ENCODE measurements at places on chromosomes 6 and 20.
A peak's percentile ranks its signal among the peaks of the same experiment; 100 is the strongest.

DNA sequence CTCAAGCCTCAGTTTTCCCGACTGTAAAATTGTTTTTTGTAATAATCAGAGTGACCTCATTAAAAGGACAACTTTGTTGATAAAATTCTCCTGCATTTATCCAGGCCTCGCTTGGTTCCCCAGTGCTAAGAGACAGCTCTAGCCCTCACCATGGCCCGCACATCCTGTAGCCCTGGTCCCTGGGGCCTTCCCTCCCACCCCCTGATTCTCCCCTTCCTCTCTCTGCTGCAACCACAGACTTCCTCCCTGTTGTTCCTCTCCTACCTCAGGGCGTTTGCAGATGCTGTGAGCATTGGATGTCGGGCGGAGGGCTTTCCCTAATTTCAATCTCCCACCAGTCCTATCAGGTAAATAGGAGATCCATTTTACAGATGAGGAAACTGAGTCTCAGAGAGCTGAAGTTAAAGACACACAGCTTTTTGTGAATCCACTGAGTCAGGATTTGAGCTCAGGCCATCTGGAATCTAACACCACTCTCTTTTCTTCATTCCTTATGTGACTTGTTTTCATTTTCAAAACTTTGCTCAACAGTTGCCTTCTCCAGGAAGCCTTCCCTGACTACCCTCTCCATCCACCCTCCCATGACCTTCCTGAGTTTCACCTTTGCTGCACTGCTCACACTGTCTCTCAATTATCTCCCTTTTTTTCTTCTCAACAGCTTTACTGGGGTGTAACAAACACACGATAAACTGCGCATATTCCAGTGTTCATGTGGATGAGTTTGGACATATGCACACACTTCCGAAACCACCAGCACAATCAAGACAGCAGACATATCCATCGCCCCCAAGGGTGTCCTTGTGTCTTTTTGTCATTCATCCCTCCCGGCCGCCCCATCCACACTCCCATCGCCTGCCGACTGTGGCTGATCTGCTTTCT, 107.1 kb downstream of the CEBPB start:
- DNase-seq, result no peak

DNA sequence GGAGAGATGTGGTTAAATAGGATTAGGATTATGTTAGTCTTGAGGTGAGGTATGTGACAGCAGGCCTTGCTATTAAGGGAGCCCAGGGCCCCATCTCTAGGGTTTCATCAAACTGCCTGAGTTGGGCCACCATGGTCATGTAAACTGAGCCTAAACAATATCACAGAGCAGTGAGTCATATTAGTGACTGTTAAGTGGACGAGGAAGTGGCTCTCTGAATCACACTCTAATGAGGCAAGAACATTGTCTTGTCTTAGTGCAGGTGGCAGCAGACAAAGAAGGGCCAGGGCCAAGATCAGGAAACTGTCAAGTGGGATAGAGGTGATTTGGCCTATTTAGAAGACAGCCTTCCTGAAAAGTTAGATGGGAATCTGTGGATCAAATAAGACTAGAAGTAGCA, 23.1 kb downstream of the ENPP3 start:
- no peak for DNase-seq

GRCh38 chr6:29211488-29211887, 40.8 kb downstream of the OR2J2 start:
- no peak for DNase-seq

GRCh38 chr6:83378621-83379388, 52.0 kb downstream of the ME1 start:
- DNase-seq, result no peak

DNA sequence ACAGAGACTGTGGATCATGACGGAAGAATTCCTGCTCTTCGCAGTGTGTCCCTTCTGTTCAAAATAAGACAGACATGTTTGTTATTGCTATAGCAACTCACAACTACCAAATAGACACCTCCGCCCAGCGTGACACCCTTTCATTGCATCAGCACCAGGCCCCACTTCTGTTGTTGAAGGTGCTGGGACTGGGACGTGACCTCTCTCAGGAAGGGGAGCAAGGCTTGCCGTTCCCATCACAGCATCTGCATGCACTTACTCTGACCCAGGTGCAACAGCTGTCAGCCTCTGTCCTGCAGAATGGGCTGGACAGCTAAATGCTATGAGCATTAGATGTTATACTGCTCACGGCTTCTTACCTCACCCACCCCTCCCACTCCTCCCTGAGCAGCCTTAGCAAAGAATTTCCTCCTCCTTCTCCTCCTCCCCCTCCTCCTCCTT, 94.1 kb downstream of the DACT2 start:
- DNase-seq, result no peak

DNA sequence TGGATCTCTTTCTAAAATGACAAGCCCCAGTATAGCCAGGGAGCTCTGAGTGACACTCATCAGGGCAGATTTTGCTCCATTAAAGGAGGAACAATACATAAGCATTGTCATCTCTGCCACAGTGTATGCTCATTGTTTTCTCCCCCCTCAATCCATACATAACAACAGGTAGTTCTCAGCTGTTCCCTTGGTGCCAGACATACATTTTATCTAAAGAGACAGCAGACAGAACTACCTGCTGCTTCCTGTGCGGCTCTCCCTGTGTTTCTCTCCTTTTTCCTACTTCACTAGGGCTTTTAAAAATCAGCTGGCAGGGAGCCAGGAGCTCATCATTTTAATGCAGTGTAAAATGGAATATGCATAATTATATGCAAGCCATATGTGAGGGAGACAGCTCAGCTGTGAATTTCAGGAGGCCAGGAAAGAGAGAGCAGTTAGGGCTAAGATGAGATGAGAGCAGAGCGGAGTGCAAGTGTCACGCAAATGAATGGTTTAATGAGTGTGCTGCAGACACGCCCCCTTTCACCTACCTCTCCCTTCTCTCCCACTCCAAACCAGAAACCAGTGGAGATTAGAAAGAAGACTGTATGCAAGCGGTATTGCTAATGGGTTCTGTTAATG, 96.0 kb downstream of the SOBP start:
- DNase-seq, result no peak

DNA sequence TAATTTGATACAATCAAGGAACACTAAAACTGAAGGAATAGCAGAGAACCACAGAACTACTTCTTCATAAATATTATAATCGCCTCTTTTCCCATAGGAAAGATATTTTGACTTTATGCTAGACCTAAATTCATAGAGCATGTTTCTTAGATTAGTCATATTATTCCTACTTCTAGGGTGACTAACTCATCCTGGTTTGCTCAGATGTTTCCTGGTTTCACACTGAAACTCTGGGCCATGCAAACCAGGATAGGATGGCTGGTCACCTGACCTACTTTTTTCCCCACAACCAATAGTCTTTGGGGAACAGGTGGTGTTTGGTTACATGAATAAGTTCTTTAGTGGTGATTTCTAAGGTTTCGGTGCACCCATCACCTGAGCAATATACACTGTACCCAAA, 42.8 kb downstream of the MMS22L start:
- DNase-seq, result no peak

GRCh38 chr20:64176971-64177370, 12.7 kb downstream of the MYT1 start:
- DNase-seq, result no peak

GRCh38 chr6:1840491-1841121, 230.9 kb downstream of the FOXC1 start:
- no peak for DNase-seq

DNA sequence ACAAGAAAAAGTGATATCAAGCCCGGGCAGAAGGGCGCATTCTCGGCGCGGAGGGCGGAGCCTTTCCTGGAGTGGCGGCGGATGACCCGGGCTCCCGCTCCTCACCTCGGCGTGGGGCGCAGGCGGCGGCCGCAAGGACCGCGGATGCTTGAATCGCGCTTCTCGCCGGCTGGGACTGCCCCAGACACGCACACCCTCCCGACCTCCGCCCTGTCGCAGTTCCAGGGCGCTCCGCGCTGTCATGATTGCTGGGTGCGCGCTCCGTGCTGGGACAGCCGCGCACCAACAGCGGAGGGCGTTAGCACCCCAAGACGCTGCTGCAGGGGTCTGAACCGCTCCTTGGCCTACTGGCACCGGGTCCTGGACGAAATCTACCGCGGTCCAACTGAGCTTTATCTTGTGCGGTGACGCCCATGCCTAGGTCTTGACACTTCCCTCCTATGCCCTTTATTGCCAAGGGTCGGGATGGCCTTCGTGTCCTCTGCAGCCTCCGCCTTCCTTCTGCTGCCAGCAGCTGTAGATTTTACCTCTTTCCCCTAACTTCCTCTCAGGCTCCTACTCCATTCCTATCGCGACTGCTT, 43.3 kb downstream of the IRAK1BP1 start:
- DNase-seq, result peak; percentile 31

GRCh38 chr6:160795721-160796120, 93.7 kb downstream of the PLG start:
- DNase-seq, result no peak

DNA sequence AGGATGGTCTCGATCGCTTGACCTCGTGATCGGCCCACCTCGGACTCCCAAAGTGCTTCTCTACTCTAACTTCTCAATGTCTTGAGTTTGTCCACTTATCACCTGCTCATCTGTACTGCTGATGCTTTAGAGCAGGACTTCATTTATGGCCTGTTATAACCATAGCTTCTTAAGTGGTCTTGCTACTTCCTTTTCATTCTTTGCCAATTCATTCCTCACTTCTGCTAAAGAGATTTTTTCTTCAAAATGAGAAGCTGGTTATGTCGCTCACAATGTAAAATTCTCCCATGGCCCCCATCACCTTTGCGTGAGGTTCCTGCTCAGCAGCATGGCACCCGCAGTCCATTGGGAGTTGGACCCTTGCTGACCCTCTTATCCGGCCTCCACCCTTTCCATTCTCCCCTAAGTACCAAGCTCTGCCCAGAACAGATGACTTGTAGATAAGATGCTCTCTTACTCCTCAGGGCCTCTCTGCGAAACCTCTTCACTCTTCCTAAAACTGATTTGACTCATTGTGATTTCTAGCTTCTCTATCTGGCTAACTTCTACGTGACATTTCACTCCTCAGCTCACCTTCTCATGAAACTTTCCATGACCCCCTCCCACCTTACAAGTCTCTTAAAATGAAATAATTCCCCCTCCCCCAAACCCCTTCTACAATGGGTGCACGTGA, 13.9 kb upstream of the CD164 start:
- no peak for DNase-seq

DNA sequence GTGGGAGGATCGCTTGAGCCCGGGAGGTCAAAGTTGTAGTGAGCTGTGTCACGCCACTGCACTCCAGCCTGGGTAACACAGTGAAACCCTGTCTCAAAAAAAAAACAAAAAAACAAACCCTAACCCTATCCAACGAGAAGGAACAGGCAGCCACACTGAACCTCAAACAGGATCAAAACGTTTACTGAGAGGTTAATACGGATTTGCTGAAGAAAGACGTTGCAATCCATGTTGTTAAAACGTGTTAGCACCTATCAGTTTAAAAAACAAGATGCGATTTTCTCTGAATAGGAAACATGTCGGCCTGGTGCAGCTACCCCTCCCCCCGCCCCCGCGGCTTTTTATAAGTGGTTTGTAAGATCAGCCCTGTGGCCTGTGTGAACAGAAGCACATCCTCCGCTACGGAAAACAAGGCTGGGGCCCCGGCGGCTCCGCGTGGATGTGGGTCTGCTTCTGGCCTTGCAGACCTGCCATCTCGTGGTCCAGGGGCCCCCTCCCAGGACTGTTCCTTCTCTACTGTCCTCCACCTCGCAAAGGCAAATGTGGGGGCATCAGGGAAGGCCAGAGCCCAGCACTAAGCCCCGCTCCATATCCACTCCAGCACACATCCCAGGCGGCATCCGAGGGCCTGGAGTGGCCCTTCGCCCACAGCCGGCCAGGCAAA, 11.4 kb downstream of the SLC2A4RG start:
- no peak for DNase-seq

GRCh38 chr6:116536216-116536621, 9.3 kb downstream of the TRAPPC3L start:
- DNase-seq, result no peak

- no peak for DNase-seq
Observed at GRCh38 chr20:23923891-23924435, 44.4 kb upstream of the CST5 start.

DNA sequence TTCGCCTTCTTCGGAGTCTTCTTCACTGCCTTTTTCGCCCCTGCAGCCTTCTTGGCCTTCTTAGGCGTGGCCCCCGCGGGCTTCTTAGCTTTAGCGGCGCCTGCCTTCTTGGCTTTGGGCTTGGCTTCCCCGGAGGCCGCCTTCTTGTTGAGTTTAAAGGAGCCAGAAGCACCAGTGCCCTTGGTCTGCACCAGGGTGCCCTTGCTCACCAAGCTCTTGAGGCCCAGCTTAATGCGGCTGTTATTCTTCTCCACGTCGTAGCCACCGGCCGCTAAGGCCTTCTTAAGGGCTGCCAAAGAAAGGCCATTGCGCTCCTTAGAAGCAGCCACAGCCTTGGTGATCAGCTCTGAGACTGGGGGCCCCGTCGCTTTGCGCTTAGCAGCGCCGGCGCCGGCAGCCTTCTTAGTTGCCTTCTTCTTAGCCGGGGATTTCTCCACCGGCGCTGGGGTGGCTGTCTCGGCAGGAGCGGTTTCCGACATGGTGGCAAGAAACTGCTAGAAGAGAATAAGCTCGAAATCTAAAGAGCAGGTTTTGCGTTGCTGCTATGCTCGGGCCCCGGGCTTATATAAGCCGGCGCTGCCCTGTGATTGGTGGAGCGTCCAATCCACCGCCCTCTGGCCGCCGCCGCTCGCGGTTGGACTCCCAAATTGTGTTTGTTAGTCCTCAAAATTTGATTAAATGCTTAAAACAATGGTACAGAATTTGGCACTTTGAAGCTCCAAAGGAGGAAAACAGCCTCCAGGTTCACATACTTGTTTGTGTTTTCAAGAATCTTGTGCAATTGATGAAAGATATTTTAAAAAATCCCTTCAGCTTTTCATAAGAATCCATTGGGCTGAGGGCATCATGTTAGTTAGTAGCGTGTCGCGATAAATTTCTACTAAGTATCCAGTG, 44.9 kb downstream of the OR2B2 start:
- DNase-seq, result no peak

GRCh38 chr6:99645986-99646385, 39.4 kb downstream of the PRDM13 start:
- no peak for DNase-seq

DNA sequence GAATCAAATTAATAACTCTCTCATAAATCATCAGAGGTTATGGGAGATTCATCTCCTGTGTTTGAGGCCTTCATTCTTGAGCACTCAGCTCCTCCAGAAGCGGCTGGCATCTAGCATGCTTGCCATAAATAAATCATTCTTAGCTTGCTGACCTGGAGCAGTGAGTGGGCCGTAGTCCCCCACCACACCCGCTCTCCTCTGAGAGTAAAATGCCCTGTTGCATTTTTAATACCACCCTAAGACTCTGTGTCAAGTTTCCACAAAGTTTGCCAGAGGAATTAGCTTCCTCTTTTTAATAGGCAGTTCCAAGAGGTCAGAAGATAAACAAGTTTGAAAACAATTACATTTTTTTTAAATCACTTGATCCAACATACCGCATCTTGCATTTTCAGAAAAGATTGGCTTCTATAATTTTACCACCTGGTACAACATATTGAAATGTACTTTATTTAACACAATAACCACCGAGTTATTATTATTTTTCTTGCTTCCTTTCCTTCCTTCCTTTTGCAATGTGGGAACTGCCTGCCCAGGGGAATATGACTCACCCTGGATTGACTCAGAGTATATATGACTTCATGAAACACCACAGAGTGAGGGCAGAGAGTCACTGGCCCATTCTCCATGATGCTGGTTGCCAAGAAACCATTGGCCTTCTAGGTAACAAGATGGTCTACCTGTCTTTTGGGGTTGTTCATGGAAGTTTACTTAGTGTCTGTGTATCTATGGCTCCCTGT, 29.4 kb upstream of the CLIC5 start:
- DNase-seq, result no peak

- DNase-seq, result no peak
Observed at GRCh38 chr6:90098001-90098531, 198.6 kb downstream of the BACH2 start.

All from GM12892 (cell line).